ENCODE measurements at places on chromosomes 1 and 21.
A peak's percentile ranks its signal among the peaks of the same experiment; 100 is the strongest.

- no peak for DNase-seq
These were observed 16.1 kb upstream of the LRRC3 start for GRCh38 chr21:44439211-44439600.

DNA sequence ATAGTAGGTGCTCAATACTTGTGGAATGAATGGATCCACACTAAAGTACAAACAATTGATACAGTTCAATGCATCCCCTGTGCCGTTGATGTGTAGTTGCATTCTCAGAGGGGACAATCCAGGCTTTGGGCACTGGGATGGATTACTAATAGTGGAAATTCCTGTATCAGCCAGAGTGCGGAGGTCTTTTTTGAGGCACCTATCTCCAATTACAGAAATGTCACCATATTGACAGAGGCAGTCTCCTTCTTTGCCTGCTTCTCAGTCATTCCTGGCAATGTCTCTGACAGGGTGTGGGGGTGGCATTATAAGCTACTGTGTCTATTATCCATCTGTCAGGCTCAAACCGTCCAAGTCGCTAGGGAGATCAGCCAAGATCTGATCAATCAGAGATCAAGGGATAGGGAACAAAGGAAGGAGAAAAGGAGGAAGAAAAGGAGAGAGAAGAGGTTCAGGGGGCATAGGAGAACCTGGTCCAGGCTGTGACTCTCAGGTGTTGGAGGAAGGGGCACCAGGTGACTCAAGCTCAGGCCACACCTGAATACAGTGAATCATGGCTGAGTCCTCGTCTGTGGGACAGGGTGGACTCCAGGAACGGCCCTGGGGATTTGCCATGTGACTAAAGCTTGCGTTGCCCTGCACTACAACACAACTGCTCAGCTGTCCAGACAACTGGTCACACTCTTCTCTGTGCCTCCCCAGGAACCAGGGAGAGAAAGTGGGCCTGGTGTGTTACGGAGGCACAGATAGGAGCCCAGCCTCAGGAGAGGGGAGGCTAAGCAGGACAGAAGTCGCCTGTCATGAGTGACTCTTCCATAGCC is 3.4 kb upstream of the LAMB3 start:
- DNase-seq, result peak; percentile 76

GRCh38 chr21:26686278-26686677 is 113.2 kb upstream of the CYYR1 start:
- peak; percentile 42 for DNase-seq

DNA sequence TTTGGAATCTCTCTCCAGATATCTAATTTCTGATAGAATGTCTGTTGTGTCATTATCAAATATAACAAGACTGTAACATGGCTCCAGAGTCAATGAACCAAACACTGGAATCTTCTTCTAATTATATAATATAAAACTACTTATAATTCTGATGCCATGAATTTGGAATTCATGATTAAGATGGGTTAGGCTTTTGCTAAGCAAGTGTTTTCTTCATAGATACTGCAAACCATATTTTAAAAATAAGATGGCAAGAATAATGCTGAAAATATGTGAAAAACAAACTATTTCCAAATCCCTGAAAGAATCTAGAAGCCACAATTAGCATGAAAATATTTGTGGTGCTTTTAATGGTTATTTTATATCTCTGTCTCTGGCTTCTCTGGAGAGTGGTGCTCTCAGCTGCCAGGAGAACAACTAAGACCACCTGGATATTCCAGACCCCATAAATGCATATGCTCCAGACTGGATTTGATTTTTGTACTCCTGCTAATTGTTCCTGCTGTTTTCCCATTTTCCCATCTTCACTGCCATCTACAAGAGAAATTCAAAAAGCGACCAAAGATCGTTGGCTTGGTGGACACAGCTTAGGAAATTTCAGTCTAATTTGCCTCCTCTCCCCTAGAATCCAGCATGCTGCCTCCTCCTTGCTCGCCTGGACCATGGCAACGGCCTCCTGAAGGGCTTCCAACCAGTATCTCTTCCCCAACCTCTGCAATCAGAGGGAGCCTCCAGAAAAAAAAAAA is 418.9 kb downstream of the SETD4 start:
- DNase-seq, result no peak

DNA sequence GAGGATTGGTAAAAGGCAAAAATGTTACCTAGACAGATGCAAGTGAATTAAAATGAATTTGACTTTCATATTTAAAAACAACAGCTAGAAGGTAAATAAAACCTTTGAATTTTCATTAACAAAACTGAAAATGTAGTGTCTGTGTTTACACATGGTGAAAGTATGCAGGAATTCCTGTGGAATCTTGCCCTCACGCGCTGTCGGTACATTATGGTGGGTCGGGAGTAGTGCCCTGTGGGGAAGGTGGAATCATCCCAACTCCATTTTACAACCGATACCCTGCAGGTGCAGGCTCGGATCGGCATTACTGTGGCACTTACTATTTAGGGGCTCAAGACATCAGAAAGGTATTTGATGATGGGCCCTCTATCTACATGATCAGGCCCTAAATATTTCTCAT is 197.2 kb upstream of the MAP1LC3C start:
- DNase-seq, result peak; percentile 45
